T-helper 1 cell (primary cell): ENCODE measurements at places on chromosomes 6 and 20.

- DNase-seq: no peak
These were observed 413.7 kb upstream of the SULF2 start for GRCh38 chr20:48198929-48199451.

DNA sequence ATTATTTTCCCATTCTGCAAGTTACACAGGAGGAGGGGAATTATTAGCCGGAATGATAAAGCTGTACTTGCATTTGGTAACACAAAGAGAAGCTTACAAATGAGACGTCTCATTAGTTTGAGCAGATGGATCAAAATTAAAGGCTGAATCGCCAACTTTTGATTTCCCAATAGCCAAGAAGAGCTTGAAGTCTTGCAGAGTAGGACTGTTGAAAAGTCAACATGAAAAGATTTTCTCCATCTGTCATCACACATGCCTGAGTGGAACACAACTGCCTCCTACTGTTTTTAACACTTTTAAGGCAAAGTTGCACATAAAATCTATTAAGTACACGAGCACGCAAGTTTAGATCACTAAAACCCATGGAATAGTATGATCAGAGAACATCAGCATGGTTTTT is 176.2 kb downstream of the ASCC3 start:
- DNase-seq: no peak

- DNase-seq: no peak
These were observed 222.8 kb downstream of the ALDH8A1 start for GRCh38 chr6:134727081-134727480.

GRCh38 chr6:116405138-116405537 is 34.4 kb downstream of the DSE start:
- DNase-seq: no peak

GRCh38 chr6:154301839-154302752 is 54.5 kb downstream of the IPCEF1 start:
- DNase-seq: no peak

GRCh38 chr6:35087361-35088280 is 53.5 kb downstream of the TCP11 start:
- no peak for DNase-seq

GRCh38 chr20:32285621-32286371 is 8.3 kb downstream of the KIF3B start:
- no peak for DNase-seq

- DNase-seq: no peak
These were observed 70.7 kb upstream of the RAB32 start for GRCh38 chr6:146472918-146473317.

DNA sequence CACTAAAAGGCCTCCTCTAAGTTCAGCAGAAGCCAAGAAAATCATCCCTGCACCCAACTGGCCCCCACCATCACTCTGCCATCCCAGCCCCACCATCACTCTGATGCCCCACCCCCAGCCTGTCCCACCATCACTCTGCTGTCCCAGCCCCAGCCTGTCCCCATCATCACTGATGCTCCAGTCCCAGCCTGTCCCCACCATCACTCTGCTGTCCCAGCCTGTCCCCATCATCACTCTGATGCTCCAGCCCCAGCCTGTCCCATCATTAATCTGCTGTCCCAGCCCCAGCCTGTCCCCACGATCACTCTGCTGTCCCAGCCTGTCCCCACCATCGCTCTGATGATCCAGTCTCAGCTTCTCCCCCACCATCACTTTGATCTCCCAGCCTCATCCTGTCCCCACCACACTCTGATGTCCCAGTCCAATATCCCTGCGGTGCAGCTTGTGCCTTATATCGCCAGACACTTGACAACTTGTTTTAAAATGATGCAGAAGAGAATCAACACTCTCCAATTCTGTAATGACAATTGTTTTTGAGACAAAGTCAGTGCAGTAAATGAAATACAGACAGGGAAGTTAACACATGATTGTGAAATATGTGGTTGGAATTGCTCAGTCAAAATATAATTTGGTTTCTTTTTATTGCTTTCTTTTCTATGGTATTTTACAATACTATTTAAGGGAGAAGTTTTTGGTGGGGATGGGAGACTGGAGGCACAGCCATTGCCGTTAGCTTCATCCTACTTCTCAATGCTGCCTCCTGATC is 100.8 kb downstream of the TNFAIP3 start:
- DNase-seq: peak; percentile 40

DNA sequence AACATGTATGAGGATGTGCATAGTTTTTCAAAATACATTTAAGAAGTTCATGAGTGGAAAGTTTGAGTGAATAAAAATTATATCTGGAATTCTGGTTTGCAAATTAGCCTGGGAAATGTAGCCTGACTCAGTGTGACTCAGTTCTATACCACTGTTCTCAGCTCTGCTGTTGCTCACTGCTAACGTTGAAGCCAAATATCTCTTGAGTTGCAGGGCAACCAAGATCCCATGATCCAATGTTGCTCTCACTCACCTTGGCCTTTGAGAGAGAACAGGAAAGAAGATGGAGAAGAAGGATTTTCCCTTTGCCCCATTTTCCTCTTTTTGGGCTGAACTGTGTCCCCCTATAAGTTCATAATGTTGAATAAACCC is 28.9 kb downstream of the PSMB9 start:
- DNase-seq: no peak

GRCh38 chr6:107716688-107717089 is 107.4 kb downstream of the SCML4 start:
- peak; percentile 48 for DNase-seq

- no peak for DNase-seq
These were observed 140.3 kb downstream of the TBX18 start for GRCh38 chr6:84623956-84624680.

DNA sequence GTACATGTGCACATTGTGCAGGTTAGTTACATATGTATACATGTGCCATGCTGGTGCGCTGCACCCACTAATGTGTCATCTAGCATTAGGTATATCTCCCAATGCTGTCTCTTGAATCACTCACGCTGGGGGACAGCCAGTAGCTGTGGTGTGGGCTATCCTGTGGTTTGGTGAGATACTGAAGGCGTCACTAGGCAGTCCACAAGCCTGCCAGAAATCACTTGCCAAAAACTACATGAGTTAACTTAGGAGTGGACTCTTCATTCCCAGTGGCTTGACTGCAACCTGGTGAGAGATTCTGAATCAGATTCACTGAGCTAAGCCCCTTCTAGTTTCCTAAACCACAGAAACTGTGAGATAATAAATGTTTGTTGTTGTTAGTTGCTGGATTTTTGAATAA is 191.3 kb downstream of the TSHZ2 start:
- no peak for DNase-seq

DNA sequence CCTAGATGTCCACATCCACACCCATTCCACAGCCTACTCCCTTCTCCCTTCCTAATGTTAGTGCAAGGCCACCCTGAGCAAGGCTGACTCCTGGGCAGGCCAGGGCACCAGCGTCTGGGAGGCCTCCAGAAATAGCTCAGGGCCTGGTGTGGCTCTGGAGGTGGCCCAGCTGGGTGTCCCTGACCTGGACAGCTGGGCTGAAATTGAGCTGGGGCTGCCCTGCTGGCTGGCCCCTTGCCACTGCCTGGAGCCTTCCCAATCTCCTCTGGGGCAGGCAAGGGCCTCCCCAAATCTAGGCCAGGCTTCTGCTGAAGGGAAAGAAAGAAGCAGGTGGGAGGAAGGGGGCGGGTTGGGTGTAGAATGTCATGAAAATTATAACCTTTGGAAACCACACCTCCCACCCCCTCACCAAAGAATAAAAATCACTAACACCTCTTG is 2.1 kb downstream of the FAM110A start:
- DNase-seq: no peak

- DNase-seq: no peak
These were observed 14.1 kb downstream of the MYBL2 start for GRCh38 chr20:43680981-43681380.

DNA sequence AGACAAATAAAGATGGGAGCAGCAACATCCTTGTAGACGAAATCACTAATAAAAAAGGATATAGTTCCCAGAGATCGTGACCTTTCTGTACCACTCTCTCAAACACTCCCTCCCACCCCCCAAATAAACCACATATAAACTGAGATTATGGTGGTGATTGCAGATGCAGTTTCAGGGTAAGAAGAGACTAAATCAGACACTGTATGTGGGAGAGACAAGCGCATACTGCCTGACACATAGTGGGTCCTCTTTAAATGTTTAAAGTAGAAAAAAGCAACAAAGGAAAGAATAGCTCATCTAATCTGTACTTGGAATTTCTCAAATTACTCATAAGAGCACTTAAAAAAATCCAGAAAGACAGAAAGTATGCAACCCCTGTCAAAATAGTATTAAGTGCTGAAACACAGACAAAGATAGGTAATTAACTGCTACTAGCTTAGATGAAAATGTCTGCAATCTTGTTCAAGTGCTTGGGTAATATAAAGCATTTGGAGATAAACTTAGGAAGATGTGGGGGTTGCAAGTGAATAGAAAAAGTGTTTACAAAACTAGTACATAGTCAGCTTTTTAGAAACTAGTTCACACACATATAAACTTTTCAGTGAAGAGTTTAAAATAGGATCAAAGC is 151.6 kb downstream of the BACH2 start:
- no peak for DNase-seq

GRCh38 chr6:45566882-45567281 is 189.1 kb upstream of the SUPT3H start:
- DNase-seq: no peak

DNA sequence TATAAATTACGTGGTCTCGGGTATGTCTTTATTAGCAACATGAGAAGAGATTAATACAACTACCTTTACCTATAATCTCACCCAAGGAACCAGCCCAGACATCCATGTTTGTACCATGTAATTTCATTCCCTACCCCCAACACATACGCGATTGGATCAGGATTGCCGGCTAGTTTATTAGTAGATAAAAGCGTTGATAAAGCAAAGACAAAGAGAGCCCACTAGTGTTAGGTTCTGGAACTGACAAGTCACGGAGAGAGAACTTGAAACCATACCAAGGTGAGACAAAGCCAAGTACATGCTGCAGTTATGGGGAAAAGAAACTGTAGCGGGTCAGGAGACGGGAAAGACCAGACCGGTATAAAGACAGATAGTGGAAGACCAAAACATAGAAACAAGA is 37.4 kb upstream of the FAM135A start:
- DNase-seq: no peak

DNA sequence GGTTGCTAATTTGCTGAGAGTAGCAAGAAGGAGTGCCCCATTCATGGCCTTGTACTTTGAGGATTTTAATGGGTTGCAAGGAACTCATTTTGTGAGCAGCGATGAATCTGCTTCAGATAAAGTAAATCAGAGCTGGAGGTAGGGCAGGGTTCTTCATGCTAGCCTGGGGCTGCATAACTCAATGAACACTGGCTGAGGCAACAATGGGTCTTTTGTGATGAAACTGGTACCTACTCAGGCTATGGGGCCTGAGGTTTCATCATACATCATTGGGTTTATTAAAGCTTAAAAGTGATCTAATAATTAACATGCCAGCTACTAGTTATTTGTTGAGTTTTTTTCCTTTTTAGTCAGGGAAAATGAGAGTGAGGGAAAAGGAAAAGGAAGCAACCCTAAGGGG is 106.9 kb downstream of the FAM50B start:
- DNase-seq: no peak

DNA sequence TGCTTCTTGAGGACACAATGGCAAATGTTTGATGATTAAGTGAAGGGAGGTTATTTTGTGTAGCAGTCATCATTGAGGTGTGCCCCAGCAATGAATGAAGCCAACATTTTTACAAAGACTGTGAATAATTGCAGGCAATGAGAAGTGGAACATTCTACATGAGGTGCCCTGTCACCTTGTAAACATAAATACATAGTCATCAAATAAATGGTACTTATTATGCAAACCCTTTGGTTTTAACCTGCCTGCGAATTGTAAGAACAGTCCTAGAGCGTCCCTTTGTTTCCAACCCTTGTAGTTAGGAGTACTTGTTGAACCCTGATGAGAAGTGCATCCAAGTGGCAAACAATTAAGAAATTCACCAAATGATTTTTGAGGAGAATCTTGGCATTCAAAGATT is 7.1 kb upstream of the KIZ start:
- DNase-seq: no peak

DNA sequence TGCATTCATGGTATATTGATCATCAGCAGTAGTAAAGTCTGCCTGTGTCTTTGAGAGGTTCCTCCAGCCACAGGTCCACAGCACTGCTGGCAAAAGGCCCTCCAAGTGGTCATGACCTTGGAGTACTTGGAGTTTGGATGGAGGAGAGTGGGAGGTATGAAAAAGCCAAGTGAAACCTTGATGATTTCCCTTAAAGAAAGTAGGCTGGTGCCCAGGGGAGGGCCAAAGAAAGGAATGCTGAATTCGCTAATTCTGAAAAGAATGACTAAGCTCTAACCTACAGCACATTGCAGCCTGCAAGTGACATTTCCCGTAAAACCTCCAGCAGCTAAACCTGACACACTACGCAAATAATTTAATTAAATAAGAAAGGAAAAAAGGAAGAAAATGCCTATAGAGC is 223.4 kb upstream of the TAB2 start:
- peak; percentile 83 for DNase-seq

DNA sequence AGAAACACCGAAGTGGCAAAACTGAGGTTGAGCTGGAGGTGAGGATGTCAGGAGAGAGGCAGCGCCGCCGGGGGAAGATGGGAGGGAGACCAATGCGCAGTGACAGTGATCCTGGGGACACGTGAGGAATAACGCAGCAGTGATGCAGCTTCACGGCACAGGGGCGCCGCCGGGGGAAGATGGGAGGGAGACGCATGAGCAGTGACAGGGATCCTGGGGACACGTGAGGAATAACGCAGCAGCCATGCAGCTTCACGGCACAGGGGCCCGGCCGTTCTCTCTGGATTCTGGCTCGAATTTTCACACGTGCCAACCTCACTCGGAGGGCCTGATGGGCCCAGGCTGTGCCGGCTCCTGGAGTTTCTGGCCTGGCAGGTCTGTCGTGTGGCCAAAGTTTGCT is 94.7 kb downstream of the SMOC2 start:
- no peak for DNase-seq

- no peak for DNase-seq
These were observed 1.1 kb downstream of the FBXO30 start for GRCh38 chr6:145813285-145814034.

GRCh38 chr20:47061549-47061948 is 166.9 kb downstream of the EYA2 start:
- DNase-seq: no peak

- no peak for DNase-seq
These were observed 253.1 kb downstream of the ADGB start for GRCh38 chr6:146851837-146852236.

- DNase-seq: no peak
These were observed 58.6 kb upstream of the DOK5 start for GRCh38 chr20:54416770-54417169.

DNA sequence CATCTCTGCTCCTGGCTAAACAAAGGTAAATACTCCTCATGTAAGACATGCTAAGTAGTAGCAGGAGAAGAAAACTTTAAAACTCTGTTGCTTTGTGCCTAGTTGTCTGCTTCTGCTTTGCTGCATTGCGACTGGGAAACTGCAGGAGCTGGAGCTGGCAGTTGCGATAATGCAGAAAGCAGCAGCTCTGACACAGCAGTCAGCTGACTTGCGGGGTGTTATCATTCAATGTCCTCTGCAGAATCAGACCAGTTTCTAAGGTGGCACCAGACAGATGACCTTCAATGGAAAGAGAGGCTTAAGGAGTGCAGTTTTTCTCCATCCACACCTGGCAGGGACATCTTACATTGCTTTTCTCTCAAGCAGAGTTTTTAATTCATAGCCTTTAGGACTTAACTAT is 69.9 kb upstream of the SOX4 start:
- no peak for DNase-seq
